ENCODE measurements at places on chromosomes 3 and 15. TPM values are rescaled to one million over a fixed set of nuclear protein-coding genes. Genes with fewer than 3 reads are reported as not detected.

DNA sequence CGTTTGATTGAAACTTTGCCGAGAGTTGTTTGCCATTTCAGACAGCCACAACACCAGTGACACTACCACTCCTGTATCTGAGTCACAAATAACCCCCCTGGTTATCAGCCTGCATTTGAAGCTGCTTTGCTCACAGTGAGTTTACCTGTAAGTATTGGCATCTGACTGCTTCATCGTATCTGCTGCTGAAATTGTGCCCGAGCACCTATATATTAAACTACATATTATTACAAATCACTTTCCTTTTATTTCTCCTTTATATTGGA is 39.2 kb upstream of the SPSB4 start:
- DNase-seq = no peak

The CPNE9 gene
- not detected for total RNA-seq

The PLA2G4F gene
- not detected for total RNA-seq

GRCh38 chr15:97867870-97868269 is 92.6 kb upstream of the ARRDC4 start:
- DNase-seq = no peak

Data from fibroblast of the aortic adventitia (primary cell).